ENCODE measurements at places on chromosomes 13 and 19. TPM values are rescaled to one million over a fixed set of nuclear protein-coding genes. Genes with fewer than 3 reads are reported as not detected.

DNA sequence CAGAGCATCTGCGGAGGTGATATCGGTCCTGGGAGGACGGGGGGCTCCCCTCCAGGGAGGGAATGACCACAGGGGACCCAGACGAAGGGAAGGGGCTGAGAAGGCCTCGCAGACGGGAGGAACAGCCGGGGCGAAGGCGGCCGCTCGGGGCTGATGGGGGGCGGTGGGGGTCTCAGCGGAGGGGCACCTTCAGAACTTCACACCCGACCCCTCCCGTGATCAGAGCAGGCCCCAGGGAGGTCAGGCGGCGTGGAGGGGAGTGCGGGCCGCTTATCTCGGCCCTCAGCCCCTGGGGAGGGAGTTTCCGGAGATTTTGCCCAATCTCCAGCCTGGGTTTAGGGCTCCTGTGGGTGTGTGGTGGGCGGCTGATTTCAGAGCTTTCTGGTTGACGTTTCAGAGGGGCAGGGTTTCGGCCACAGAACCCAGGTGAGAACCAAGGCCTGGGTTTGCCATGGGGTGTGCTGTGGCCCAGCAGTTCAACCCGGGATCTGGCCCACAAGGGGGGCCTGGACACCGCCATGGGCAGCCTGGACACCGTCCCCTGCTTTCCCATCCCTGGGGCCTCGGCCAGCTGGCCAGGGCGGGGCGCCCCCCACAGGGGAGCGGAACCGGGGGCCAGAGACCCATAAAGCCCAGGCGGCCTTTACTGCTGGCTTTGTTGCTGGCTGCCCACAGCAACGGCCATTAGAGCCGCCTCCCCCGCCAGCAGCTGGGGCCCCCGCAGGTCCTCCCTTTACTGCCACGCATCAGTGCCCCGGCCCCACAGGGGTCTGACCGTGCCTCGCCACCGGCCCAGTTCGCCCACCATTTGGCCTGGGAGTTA lies 29.0 kb downstream of the ARID3A start:
- DNase-seq: no peak

- DNase-seq: no peak
These were observed 3.6 kb downstream of the CEACAM20 start for GRCh38 chr19:44525721-44526430.

C19orf85 gene
- total RNA-seq: not detected

DNA sequence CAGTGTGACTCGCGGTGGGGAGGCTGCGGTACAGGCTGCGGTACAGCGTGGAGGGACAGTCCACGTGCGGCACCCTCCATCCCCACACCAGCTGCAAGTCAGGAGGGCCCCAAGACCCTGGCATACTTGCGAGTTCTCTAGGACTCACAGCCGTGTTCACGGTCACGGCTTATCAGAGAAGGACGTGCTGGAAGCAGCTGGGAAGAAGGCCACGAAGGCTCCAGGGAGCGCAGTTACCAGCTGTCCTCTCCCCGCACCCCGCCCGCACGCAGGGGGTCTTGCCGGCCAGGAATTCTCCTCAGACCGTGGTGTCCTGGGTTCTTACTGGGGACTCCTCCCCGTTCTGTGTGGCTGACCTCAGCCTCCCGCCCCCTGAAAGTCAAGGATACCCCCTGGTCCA lies 6.2 kb downstream of the ZNF444 start:
- no peak for DNase-seq

LCP1 gene
- 20.5 TPM for total RNA-seq

- DNase-seq: no peak
These were observed 18.7 kb downstream of the EFNA2 start for GRCh38 chr19:1304197-1304924.

GRCh38 chr13:110150384-110151101 lies 156.4 kb downstream of the COL4A1 start:
- DNase-seq: no peak

ERFL gene
- not detected for total RNA-seq

DNA sequence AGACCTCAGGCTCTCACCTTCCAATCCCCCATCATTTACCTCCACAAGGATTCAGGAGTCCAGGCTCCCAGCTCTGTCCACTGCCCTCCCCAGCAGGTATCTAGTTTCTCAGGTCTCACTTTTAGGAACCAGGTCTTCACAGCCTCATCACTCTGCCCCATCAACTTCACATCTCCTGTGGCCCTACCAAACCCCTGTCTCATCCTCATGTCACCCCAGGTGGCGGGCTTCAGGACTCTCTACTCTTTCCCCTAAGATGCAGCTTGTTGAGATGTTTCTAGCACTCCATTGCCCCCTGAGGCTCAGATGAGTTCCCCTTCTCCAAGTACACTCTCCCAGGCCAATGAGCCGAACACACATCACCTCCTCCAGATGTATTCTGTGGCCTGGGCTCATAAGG lies 1.5 kb downstream of the PPFIA3 start:
- no peak for DNase-seq
